ENCODE measurements at places on chromosomes 6 and 20.

- DNase-seq = peak; percentile 34
Observed at GRCh38 chr20:478949-479429, 16.7 kb upstream of the TBC1D20 start.

DNA sequence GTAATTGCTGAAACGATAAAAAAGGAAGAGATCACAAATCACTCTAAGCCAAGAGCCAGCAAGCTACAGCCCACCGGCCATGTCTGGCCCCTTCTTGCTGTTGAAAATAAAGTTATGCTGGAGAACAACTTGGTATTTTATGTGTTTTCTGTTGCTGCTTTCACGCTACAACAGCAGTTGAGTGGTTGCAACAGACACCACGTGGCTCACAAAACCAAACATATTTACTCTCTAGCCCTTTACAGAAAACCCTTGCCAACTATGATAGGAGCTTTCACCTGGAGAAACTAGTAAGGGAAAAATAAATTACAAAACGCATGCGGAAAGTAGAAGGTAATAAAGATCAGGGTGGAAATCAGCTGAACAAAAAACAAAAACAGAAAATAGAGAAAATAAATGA, 41.1 kb upstream of the SLCO4A1 start:
- DNase-seq = no peak

DNA sequence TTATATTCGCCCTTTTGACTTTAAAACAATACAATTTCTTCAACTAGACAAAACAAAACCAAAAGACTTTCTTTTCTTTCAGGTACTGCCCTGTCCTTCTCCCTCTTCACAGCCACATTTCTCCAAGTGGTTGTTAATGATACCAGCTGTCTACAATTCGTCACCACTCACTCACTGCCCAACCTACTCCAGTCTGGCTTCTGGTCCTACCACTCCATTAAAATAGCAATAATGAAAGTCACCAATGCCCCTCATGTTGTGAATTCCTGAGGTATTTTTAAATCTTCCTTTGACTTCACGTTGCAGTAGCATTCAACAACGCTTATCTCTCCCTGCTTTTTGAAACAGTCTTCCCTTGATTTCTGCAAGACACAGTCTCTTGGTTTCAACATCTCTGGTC, 11.6 kb upstream of the MAN1A1 start:
- DNase-seq = no peak

- DNase-seq = no peak
Observed at GRCh38 chr6:146923205-146923833, 280.9 kb upstream of the STXBP5 start.

DNA sequence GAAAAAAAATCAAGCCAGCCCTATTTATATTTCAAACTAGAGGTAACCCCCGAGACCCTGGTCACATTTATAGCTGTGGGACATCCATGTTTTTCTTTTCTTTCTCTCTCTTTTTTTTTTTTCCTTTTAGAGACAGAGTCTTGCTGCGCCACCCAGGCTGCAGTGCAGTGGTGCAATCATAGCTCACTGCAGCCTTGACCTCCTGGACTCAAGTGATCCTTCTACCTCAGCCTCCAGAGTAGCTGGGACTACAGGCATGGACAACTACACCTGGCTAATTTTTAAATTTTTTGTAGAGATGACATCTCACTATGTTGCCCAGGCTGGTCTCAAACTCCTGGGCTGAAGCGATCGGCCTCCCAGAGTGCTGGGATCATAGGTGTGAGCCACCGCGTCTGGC, 12.1 kb downstream of the MAVS start:
- DNase-seq = no peak
